ENCODE measurements at places on chromosomes 7 and 10. TPM values are rescaled to one million over a fixed set of nuclear protein-coding genes. Genes with fewer than 3 reads are reported as not detected.

TBXAS1 gene
- total RNA-seq = 6.0 TPM

CTAGE8 gene
- total RNA-seq = 0.22 TPM

FAM25G gene
- total RNA-seq = not detected

LBX1 gene
- total RNA-seq = not detected

SPDYE3 gene
- total RNA-seq = not detected

ORAI2 gene
- total RNA-seq = 3.0 TPM

GRCh38 chr10:98349508-98349922, 65.5 kb downstream of the PYROXD2 start:
- DNase-seq = no peak

DNA sequence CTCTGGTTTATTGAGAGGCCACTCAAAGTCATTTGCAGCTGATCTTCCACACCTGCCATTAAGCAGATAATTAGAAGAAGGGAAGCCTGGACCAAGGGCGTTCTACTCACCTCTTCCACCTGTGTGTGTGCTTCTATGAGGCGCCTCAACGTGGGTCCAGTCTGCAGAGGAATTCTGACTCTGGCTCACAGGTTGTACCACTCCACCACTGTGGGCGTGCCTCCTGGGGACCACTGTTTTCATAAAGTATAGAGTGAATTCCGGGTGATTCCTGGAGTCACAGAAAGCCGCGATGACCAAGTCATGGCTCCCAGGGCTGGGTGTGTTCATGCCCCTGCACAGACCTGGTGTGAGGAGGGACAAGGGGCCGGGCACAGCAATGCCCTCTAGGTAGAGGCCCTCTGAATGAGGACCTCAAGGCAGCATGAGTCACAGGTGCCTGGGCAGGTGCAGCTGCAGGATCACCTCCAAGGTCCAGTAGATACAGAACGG, 408.3 kb upstream of the MGMT start:
- no peak for DNase-seq

DNA sequence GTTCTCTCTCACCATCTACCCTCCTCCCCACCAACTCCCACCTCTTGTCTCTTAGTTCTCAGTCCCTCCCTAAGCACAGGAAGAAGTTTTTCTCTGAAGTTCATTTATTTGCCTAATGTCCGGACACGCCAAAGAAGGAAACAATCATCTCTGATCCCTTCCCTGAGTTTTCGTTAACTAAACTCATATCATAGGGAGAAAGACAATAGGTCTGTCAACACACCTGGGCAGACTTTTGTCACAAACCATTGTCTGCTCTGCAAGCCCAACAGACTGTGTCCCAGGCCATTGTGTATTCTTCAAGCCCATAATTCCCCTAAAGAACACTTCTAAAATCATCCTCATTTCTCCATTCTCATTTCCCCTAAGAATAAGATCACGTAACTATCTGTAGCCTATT, 691.0 kb upstream of the MBL2 start:
- DNase-seq = no peak

GRCh38 chr10:53022611-53023088, 250.1 kb upstream of the MBL2 start:
- no peak for DNase-seq

- no peak for DNase-seq
Measured at GRCh38 chr10:44177610-44178009, 207.3 kb downstream of the CXCL12 start.

DNA sequence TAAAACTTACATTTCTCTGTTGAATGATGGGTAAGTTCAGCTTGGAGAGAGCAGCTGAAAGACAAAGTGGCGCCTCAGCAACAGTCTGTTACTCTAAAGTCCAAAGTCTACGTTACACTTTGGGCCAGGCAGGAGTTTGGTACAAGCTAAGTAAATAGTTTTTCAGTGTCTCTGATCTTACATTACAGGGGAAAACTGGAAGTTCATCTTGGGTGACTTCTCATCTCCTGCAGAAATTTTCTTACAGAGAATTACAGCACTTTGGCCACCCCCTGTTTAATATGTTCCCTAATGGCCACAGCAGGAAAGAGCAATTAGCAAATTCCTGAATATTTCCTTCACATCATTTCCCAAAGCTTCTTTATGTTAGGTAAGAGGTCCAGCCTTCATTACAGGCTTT, 67.1 kb downstream of the ABCC2 start:
- no peak for DNase-seq

- DNase-seq = no peak
Measured at GRCh38 chr7:22935269-22935668, 78.7 kb downstream of the HYCC1 start.

DNA sequence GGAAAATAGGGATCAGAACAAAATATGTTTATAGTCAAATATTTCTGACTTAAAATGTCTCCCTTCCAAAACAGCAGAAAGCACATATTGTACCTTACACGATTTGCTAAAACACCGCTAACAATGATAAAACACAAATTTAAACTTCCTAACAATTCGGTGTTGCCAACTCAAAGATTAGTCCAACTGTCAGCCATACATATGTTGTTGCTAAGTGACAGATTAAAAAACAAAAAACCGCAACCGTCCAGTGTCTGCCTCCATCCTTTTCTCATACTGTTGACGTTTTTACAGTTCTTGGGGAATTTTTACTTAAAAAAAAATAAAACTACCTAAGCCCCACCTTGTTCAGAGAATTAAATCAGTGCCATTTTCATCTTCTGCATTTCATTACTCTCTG, 118.0 kb downstream of the RAB11FIP2 start:
- no peak for DNase-seq

DNA sequence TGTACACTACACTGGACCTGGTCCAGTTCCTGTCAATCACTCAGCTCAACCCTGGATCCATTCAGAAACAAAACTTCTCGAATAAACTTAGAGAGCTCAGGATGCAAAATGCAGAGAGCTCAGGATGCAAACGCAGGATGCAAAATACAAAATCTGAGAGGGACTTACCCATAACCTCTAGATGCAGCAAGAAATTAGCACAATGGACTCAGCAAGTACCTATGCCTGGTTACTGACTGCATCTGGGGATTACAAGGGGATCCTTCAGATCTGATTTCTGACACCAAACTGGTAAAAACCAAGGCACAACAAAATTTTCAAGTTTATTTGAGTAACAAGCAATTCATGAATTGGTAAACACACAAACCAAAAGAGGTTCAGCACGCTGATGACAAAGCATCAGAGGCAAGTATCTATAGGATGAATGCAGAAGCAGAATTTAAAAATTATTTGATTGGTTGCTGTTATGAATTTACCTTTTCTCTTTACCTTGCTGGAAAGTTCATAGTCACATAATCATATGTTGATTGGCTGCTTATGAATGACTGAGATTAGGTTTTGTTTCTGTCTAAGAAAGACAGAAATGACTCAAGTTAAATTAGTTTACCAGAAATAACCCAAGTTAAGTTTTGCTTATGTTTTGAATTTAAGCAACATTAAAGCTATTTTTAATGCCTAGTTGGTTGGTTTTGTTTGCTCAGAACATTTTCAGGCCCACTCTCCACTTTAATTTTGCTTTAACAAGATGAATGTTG, 11.4 kb downstream of the GIMAP6 start:
- DNase-seq = no peak

- no peak for DNase-seq
Measured at GRCh38 chr10:18364987-18365775, 225.0 kb downstream of the CACNB2 start.

GRCh38 chr10:91799612-91799975, 1.4 kb downstream of the TNKS2 start:
- DNase-seq = no peak

DNA sequence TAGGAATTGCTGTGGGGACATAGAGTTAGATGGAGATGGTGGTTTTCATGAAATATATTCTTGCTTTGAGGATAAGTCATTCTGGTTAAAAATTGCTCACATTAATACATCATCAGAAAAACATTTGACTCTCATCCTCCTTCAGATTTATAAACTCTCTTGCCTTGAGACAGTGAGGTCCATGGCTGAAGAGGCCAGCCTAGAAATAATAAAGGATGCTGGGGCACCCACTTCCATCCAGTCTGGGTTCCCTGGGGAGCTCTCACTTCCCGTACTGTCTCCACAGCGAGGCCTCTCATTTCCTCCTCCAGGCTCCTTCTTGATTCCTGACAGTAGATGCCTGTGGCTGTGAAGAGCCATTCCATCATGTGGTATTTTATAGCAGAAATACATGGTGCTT, 73.3 kb upstream of the PRKG1 start:
- no peak for DNase-seq

GRCh38 chr7:18210788-18211187, 183.1 kb upstream of the PRPS1L1 start:
- no peak for DNase-seq

GRCh38 chr10:128630787-128631252, 504.6 kb upstream of the MKI67 start:
- no peak for DNase-seq

DNA sequence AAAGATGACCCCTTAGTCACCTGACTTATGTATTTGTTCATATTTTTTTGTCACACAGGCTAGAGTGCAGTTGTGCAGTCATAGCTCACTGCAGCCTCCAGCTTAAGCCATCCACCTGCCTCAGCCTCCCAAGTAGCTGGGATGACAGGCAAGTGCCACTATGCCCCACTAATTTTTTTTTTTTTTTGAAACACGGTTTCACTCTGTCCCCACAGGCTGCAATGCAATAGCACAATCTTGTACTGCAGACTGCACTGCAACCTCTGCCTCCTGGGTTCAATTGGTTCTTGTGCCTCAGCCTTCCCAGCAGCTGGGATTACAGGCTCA, 1.8 kb downstream of the MBLAC1 start:
- no peak for DNase-seq

- no peak for DNase-seq
Measured at GRCh38 chr10:132306864-132307751, 642 bp downstream of the STK32C start.

DNA sequence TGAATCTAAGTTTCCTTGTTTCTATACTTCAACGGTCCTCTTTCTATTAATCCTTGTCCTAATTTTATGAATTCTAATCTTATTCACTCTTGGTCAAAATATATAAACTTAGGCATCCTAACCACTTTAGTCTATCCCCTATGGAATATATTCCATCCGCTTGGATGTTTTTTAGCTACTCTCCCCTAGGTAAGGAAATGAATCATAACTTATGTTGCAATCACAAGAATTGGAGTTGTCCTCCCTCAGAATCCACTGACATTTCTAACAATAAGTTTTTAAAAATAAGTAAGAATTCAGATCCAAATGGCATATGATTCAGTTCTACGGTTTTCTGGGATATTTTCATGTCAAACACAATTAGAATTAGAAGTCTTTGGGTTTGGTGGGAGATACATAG, 1081.6 kb downstream of the SORCS1 start:
- no peak for DNase-seq

- DNase-seq = peak; percentile 78
Measured at GRCh38 chr10:21732067-21732772, 198.2 kb downstream of the MLLT10 start.

DNA sequence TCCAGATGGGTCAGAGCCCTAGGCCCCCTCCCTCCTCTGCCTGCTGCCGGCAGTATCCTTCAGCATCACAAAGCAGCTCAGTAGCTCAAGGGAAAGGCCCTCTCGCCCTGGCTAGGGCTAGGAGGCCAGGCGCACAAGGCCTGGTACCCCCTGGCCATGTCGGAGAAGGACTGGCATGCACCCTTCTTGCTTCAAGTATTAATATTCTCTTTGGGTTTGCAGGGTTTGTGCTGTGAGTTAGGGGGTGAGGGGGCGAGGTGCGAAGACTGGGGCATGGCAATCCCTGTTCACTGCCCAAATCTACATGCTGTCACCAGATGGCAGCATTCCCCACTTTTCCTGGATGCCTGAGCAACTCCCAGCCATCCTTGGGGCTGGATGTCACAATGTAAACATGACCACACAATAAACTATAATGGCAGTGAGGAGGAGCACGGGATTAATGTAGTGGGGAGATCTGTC, 105.2 kb downstream of the NEURL1 start:
- no peak for DNase-seq

DNA sequence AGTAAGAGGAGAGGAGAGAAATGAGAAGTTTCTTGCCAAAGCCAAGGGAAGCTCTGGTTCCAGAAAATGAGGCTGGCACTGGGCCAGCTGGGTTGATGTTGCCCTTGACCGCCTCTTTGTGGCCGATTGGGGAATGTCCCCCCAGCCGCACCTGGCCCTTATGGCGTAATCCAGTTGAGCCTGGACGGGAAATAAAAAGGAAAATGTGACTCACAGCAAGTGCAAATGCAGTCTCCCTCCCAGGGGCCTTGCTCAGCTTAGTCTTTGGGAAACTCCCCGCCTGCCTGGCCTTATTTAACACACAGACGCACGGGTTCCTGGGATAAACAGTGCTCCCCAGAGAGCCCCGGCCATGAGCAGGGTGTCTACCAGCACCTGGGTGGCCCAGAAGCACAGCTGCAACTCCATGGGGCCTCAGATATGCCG, 174.8 kb downstream of the KIAA1217 start:
- peak; percentile 76 for DNase-seq

DNA sequence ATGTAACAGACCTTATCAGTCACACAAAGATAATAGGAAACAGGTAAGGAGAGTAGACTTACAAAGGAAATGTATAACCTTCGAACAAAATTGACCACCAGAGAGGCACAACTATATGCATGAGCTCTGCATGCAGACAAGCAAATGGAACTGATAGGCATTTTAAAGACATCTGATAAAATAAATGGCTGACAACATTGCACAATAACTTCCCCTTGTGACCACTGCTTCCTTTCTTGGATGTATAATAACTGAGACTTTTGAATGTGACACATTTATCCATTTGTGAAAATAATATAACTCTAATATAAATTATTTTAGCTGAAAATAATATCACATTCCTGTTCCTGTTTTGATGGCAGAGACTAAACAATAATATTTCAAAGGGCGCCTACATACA, 654.2 kb upstream of the STEAP1 start:
- DNase-seq = no peak

- peak; percentile 90 for DNase-seq
Measured at GRCh38 chr10:68900427-68901104, 549 bp upstream of the DDX50 start.

DNA sequence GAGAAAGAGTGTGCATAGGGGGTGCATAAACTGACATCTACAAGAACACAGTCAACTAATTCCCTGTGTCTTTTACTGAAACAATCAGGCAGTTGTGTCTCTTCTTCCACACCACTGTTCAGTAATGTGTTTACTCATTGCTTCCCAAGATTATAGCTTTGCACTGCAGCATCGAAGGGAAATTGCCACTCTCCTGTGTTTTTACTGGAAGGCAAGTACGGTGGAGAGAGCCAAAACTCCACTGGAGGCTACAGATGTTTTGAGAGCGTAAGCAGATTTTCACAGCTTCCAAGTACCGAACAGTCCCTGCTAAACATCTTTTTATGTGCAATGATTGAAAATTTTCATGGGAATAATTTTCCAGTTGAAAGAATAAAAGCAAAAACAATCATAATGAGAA, 510.5 kb upstream of the AKR1E2 start:
- DNase-seq = no peak
